Activated CD4-positive, alpha-beta T cell treated with anti-CD3 and anti-CD28 coated beads, Interleukin-2, amount 50 U/mL, for 16 hours (primary cell): ENCODE measurements at places on chromosomes 5 and 9.

- DNase-seq = no peak
Measured at GRCh38 chr9:6758248-6758497, 400 bp downstream of the KDM4C start.

DNA sequence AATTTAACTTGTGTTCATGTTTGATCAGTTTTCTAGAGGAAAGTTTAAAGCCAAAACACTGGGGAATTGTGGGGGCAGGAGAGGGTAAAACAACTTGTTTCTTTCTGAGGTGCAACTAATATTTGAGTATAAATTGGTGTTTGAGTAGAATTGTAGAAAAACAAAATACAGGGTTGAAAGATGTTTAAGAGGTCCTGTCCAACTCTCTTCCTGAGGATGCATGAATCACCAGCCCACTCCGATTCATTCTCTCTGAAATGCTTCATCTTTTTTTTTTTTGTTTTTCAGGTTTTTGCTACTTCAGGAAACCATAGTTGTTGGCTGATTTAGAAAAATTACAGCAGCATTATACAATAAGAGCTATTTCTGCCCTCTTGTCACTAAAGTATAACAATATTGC is 42.4 kb upstream of the TMC1 start:
- no peak for DNase-seq

- DNase-seq = no peak
Measured at GRCh38 chr9:114212826-114213225, 57.5 kb downstream of the COL27A1 start.

GRCh38 chr9:20594608-20595007 is 27.7 kb downstream of the MLLT3 start:
- DNase-seq = no peak

GRCh38 chr5:174843263-174844250 is 119.2 kb downstream of the MSX2 start:
- DNase-seq = no peak

GRCh38 chr9:106708475-106709146 is 154.4 kb upstream of the ZNF462 start:
- DNase-seq = no peak

DNA sequence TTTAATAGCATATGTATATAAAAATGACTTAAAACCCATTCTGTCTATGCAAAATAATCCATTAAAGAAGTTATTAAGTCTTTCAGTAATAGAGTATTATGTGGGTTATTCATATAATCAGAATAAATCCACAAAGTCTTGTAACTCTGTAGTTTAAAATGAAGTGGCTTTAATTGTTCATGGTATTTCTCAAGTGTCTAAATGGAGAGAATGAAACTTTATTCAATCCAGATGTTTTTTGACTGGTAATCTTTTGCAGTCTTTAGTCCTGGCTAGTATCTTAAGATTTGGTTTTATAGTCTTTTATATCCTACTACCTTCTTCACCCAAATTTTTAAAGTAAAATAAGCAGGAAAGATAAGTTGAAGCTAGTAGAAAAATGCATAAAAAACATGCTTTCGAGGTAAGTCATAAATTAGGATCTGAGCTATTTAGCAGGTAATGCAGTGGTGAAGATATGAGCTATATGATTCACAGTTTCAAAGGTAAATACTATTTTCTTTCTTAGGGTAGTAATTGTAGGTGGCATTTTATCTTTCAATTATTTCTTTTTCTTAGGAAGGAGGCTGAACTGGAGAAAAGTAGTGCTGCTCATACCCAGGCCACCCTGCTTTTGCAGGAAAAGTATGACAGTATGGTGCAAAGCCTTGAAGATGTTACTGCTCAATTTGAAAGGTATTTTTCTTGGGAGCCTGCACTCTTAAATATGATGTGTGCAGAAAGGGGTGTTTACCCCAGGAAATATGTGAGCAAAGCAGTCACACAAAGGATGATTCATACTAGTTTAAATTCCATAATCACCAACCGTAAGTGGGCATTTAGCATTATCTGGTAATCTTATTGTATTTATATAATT is 17.9 kb downstream of the HMMR start:
- no peak for DNase-seq
